Epithelial cell of alveolus of lung (primary cell): ENCODE measurements at places on chromosomes 3 and 15. TPM values are rescaled to one million over a fixed set of nuclear protein-coding genes. Genes with fewer than 3 reads are reported as not detected.

SLC12A1 gene
- total RNA-seq = 0.13 TPM in 1 of 2 replicates, not detected in the other

FMN1 gene
- 1.3 and 6.2 TPM in 2 replicates for total RNA-seq

CGNL1 gene
- total RNA-seq = 0.39 and 0.88 TPM in 2 replicates

SPESP1 gene
- total RNA-seq = 4.4 TPM in 2 replicates

HRH1 gene
- total RNA-seq = 6.9 and 9.7 TPM in 2 replicates

FBXO40 gene
- total RNA-seq = not detected in 2 replicates

AGBL1 gene
- total RNA-seq = not detected in 2 replicates

NME9 gene
- total RNA-seq = not detected in 2 replicates

ZDHHC23 gene
- total RNA-seq = 0.39 TPM in 1 of 2 replicates, not detected in the other

MST1R gene
- total RNA-seq = 0.52 and 3.1 TPM in 2 replicates

STXBP5L gene
- total RNA-seq = not detected in 2 replicates

THSD4 gene
- 2.6 and 69.8 TPM in 2 replicates for total RNA-seq

SAMD7 gene
- not detected in 2 replicates for total RNA-seq

STT3B gene
- 96.8 and 125 TPM in 2 replicates for total RNA-seq

ITIH4 gene
- total RNA-seq = not detected in 2 replicates

SAMMSON gene
- total RNA-seq = 1.5 TPM in 1 of 2 replicates, not detected in the other

CCR8 gene
- total RNA-seq = not detected in 2 replicates

NR1I2 gene
- total RNA-seq = not detected in 2 replicates

AMT gene
- 2.5 and 3.0 TPM in 2 replicates for total RNA-seq

PLA2G4E gene
- total RNA-seq = not detected in 2 replicates

FOXL2NB gene
- 0.78 TPM in 1 of 2 replicates, not detected in the other for total RNA-seq

PLSCR2 gene
- total RNA-seq = 0.72 TPM in 1 of 2 replicates, not detected in the other

ITPR1 gene
- total RNA-seq = 11.0 and 11.2 TPM in 2 replicates

TTC21A gene
- 0.91 and 2.1 TPM in 2 replicates for total RNA-seq

UQCRC1 gene
- 388 and 454 TPM in 2 replicates for total RNA-seq

SPTBN5 gene
- under 0.01 and 0.24 TPM in 2 replicates for total RNA-seq

HDDC3 gene
- total RNA-seq = 20.8 and 26.5 TPM in 2 replicates

RBPMS2 gene
- 0.26 TPM in 1 of 2 replicates, not detected in the other for total RNA-seq

CAV3 gene
- not detected in 2 replicates for total RNA-seq

CLDN18 gene
- total RNA-seq = not detected in 2 replicates

CDHR4 gene
- 0.16 TPM in 1 of 2 replicates, not detected in the other for total RNA-seq

SPATA12 gene
- total RNA-seq = not detected in 2 replicates

FSIP1 gene
- total RNA-seq = 0.16 and 0.26 TPM in 2 replicates
